ENCODE measurements at places on chromosomes 1 and 21.

GRCh38 chr1:201450721-201451291 is 18.2 kb downstream of the PHLDA3 start:
- no peak for DNase-seq

DNA sequence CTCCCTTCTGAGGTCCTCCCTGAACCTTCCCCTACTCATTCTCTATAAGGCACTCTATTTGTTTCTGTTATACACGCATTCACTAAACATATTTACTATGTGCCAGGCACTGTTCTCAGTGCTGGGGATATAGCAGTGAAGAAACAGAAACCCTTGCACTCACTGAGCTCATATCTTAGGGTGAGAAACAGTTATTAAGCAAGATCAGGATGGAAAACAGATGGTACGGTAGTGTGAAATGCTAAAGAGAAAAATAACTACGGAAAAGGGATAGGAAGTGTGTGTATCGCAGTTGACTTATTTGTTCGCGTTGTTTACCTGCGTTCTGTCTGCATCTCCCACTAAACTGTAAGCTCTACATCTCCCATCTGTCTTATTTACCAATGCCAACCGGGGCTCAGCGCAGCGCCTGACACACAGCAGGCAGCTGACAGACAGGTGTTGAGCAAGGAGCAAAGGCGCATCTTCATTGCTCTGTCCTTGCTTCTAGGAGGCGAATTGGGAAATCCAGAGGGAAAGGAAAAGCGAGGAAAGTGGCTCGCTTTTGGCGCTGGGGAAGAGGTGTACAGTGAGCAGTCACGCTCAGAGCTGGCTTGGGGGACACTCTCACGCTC is 572 bp downstream of the CYB5RL start:
- DNase-seq = no peak

- DNase-seq = no peak
Observed at GRCh38 chr21:22649246-22649645, 1651.0 kb downstream of the NCAM2 start.

GRCh38 chr1:118842452-118843201 is 145.5 kb downstream of the TBX15 start:
- DNase-seq = no peak

GRCh38 chr1:41018018-41018410 is 3.5 kb downstream of the SLFNL1 start:
- no peak for DNase-seq

GRCh38 chr1:230753191-230753585 is 6.0 kb downstream of the CAPN9 start:
- no peak for DNase-seq

GRCh38 chr1:19204446-19205266 is 5.4 kb downstream of the UBR4 start:
- no peak for DNase-seq

GRCh38 chr1:239185245-239185619 is 201.1 kb upstream of the CHRM3 start:
- DNase-seq = no peak

DNA sequence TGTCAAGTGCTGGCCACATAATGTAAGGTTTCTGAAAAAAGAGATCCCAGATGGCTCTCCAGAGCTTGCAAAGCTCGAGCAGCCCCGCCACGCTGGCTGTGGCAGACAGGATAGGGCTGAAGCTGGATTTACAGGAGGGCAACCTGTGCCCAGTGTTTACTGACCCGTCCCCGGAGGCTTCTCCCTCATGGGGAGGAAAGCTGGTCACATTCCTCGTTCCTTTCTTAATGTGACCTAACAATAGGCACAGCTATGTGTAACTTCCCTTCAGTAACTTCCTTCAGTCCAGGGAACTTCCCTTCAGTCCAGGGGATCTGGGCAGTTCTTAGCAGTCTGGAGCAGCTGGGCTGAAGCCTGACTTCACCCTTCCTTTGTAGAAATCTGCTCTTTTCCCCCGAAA is 7.7 kb downstream of the SLFNL1 start:
- no peak for DNase-seq

DNA sequence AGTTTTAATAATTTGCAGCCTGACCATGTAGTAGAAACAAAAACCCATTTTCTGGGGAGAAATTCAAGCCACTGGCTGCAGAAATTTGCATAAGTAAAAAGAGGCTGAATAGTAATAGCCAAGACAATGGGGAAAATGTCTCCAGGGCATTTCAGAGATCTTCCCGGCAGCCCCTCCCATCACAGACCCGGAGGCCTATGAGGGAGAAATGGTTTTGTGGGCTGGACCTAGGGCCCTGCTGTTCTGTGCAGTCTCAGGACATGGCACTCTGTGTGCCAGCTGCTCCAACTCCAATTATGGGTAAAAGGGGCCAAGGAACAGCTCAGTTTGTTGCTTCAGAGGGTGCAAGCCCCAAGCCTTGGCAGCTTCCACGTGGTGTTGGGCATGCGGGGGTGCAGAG is 39.7 kb upstream of the FNBP1L start:
- no peak for DNase-seq

DNA sequence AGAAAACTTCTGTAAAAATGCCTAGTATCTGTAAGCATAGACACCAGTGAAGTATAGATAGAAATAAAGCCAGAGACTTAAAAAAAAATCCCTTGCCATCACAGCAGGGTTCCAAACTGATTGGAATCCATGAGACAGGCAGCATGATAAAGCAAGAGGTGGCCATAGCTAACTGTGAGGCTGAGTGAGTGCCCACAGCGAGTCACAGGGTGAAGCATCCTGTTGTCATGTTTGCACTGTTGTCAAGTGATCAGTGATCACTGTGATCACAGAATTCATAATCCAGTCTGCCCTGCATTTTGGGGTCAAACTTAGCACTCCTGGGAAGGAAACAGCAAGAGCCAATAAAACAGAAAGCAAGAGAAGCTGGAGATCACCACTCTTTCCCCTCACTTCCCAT is 33.3 kb downstream of the LRRC8B start:
- no peak for DNase-seq

DNA sequence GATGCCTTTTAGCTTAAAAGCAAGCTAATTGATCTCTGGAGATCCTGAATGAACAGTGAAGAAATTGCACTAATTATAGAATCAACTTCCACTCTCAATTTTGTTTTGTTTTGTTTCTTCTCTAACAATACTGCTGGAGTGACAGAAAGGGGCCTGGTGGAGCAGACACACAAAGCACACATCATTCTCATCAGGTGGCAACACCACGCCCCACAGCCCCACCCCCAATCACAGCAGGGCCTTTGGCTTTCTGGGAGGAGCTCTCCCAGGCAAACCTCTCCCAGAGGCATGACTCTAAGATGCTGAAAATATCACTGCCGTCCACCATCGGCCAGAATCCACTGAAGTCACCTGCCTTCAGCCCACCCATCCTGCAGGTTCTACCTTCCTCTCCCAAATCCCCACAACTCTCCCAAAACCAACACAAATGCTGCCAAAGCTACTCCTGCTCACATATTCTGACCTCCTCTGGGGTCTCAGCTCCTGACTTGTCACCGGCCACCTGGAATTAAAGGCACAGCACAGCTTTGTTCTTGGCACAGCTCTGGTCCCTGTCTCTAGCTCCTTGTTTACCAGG is 120.7 kb downstream of the GRIK3 start:
- no peak for DNase-seq

DNA sequence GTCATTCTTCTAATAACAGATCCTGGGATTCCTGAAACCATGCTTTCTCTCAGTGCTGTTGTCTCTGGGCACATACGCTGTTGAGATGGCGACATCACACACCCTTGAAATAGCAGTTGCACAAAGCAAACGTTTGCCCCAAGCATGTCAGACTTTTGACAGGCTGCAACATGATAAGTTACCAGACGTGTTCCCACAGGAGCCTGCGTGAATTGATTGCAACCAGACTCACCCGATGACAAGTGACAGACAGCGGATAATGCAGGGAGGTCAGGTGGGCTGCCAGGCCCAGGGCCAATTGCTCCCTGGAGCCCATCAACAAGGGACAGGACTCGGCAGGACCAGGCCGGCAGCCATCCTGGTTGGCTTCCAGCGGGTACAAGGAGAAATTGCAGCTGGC is 310.9 kb downstream of the SIPA1L2 start:
- DNase-seq = no peak

DNA sequence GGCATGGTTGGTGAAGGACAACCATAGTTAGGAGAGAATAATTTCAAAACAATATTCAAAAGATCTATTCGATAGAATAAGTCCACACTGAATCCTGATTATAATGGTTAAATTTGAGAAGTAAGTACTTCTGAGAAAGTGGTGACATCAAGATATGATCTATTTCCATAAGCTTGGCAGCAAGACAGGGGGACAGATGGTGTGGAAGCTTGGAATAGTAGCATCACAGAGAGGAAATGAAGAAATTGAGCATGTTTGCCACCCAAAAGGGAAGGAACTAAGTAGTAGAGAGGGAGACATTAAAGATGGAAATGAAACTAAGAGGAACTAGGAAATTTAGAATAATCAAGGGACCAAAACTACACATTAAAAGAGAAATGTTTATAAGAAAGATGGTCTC is 94.5 kb downstream of the OLFM3 start:
- no peak for DNase-seq

GRCh38 chr1:190975827-190976226 is 498.2 kb upstream of the BRINP3 start:
- DNase-seq = no peak

- DNase-seq = no peak
Observed at GRCh38 chr1:193567937-193568336, 381.5 kb upstream of the B3GALT2 start.

GRCh38 chr1:90821152-90821787 is 104.2 kb upstream of the BARHL2 start:
- no peak for DNase-seq

- DNase-seq = no peak
Observed at GRCh38 chr1:228008391-228009115, 1.8 kb downstream of the WNT3A start.

DNA sequence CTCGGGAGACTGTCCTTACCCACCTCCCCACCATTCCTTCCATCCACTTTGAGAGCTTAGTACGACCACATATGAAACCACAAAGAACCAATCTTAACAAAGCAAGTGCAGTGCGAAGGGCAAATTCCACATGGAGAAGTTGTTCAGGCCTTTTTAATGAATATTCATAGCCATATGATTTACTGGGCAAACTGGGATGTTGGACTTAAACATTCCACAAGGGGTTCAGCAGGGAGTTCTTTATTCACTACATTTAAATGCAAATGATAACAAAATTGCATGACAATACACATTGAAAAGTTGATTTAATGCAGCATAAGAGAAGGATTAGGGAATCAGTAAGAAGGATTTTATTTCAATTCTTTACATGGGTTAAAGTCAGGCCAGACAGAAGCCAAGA is 14.7 kb downstream of the NMNAT2 start:
- no peak for DNase-seq

DNA sequence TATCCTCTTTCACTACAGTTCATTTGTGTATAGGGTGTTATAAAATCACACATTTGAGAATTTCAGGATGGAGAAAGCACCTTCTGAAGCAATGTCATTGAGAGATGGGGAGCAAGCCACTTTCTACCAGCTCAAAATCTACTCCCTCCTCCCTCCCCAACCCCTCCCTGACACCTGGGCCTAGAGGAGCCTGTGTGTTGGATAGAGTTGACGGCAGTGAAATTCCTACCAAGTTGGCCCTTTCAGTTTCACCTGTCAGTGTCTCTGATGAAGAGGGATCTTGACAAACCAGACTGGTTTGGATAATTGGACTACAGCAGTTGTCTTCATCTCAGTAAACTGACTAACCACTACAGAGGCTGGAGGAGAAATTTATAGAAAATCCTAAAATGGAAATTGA is 125.0 kb upstream of the HOOK1 start:
- DNase-seq = no peak

- DNase-seq = no peak
Observed at GRCh38 chr1:205356440-205357139, at the start of gene KLHDC8A. Gene KLHDC8A, minus strand, starts transcription at chr1:205356922. Its CDS starts 13,318 bp downstream, at chr1:205343604.

DNA sequence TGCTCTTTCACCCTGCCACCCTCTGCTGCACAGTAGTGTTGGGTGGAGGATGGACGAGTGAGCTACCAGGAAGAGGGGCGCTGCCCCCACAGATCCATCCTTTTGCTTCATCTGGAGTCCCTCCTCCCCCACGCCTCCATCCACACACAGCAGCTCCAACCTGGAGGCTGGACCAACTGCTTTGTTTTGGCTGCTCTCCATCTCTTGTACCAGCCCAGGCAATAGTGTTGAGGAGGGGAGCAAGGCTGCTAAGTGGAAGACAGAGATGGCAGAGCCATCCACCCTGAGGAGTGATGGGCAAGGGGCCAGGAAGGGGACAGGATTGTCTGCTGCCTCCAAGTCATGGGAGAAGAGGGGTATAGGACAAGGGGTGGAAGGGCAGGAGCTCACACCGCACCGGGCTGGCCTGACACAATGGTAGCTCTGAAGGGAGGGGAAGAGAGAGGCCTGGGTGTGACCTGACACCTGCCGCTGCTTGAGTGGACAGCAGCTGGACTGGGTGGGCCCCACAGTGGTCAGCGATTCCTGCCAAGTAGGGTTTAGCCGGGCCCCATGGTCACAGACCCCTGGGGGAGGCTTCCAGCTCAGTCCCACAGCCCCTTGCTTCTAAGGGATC is 8.5 kb downstream of the CHRNB2 start:
- no peak for DNase-seq

DNA sequence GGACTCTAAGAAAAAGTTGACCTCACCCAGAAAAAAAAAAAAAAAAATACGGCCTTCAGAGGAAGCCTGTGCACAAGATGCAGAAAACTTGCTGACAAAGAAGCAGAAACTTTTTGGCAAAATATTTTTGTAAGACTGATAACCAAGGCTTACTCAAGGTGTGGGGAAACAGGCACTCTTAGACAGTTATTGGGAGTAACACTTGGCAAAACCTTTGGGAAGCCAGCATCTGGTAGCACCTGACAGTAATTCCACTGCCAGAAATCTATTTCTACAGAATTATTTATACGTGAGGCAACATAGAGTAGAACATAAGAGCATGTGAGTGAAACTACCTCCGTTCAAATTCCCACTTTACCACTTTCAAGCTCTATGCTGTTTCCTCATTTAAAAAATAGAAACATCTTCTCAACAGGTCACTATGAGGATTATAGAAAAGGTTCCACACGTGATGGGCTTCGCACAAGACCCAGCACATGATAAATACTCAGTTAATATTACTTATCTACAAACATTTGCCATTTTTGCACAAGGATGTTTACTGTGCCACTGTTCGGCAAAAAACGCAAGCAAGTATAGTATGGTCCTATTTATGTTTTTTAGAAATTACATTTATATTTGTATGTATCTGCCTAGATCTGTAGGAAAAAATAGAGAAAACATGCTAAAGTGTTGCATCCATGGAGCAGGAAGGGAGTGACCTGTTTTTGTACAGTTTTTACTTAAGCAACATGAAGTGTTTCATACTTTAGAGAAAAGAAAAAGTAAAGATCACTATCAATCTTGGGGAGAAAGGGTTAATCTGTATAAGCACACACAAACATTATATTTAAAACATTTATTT is 22.2 kb downstream of the MRPL39 start:
- DNase-seq = no peak

- no peak for DNase-seq
Observed at GRCh38 chr21:16522548-16522947, 792.8 kb downstream of the USP25 start.

DNA sequence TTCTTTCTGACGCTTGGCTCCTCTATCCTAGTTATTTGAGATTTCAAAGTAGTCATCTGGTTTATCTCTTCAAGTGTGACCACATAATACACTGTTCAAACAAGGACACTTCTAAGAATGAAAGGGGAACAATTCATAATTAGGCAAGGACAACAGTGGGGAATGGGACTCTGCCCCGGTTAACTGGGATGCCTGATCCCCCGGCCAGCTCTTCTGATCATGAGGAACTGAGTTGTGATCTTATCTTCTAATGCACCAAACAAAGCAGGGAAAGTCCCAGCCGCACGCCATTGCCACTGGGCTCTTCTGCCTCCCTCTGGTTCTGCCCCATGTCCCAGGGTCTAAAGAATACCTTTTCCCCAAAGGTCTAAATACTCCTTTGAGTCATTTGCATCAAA is 158.2 kb upstream of the IRF2BP2 start:
- DNase-seq = peak; percentile 49
